ENCODE measurements at places on chromosomes 1 and 21.

DNA sequence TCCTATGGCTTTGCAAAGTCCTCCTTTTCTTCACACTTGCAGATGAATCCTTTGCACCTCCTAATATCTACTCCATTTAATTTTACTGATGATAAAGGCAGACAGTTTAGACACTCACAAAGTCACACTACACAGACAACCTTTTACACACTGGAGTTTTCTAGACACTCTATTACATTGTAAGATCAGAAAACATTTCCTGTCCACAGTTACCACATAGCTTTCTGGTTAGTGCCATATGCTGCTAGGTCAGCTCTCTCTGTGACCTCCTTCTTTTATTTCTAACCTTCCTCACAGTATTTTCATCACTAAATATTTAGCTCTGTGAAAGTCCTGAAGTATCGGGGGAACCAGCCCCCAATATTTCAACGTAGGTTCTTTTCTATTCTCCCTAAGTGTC lies 5.1 kb downstream of the SH2D1B start:
- no peak for DNase-seq

GRCh38 chr1:32917521-32917920 lies 16.3 kb upstream of the TMEM54 start:
- DNase-seq = no peak

DNA sequence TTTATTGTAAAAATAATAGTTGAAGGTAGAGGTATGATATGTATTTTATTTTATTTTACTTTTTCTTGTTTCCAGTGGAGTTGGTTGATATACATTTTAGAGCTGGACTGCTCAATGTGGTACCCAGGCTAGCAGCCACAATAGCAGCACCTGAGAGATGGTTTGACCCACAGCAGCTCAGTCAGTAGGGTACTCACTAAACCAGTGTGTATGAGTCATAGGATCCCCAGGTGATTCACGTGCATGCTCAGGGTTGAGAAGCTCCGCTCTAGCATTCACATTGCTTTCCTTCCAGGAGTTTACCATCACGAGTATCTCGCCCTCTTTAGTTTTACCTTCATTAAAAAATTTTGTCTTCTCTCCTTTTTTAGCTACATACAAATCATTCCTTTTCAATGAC lies 96.0 kb upstream of the PAXBP1 start:
- no peak for DNase-seq

DNA sequence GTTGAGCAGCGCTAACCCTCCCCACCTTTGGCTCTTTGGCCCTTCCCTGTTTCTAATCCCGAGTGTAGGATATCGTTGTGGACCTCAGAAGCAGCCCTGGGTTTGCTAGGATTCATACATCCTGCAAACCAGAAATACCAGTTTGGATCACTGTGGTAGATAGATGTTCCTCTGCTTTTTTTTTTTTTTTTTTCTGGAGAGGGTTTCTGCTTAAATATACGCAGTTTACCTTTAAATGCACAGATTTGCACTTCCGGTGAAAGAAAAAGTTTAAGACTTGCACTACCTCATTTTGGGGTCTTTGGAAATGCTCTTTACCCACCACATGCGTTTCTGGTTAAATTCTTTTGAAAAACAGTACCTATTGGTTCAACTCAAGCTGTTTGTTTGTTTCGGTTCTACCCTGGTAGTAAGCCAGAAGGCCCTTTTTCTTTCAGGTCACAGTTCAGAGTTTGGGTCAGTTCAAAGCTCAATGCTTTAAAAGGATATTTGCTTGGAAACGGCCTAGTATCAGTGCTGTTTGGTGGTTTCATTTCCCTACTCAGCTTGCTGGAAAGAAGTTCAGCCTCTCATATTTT lies 908 bp downstream of the DDI2 start:
- DNase-seq = no peak

DNA sequence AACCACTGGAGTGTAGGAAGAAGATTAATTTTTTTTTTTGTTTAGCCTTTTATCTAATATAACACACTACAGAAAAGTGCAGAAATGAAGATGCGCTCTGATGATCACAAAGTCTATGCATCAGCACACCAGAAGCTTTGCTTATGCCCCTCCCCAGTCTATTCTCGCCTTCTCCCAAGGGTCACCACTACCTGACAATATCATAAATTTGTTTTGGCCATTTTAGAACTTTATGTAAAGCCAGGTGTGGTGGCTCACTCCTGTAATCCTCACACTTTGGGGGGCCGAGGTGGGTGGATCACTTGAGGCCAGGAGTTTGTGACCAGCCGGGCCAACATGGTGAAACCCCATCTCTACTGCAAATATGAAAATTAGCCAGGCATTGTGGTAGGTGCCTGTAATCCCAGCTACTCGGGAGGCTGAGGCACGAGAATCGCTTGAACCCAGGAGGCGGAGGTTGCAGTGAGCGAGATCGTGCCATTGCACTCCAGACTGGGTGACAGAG lies 231.3 kb downstream of the FOXD2 start:
- no peak for DNase-seq

GRCh38 chr1:153380711-153381110 lies 5.3 kb upstream of the S100A12 start:
- DNase-seq = no peak

DNA sequence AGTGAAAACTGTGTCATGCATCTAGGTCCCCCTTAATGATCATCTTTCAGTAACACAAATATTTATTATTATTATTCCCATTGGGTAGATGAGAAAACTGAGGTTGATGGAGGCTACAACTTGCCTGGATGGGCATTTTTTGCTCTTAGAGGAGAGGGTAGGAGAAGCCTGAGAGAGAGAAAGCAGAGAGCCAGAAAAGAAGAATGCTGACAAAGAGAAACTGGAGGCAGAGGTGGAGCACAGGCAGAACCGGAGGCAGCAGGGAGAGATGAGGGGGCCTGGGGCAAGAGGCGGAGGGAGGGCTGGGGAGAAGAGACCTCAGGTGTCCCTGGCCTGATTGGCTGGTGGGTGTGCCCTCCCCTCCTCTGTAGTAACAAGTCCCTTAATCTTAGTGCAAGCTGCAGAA lies 4.1 kb downstream of the BLACAT1 start:
- no peak for DNase-seq

- DNase-seq = no peak
Measured at GRCh38 chr1:165424454-165425216, 20.3 kb downstream of the RXRG start.

DNA sequence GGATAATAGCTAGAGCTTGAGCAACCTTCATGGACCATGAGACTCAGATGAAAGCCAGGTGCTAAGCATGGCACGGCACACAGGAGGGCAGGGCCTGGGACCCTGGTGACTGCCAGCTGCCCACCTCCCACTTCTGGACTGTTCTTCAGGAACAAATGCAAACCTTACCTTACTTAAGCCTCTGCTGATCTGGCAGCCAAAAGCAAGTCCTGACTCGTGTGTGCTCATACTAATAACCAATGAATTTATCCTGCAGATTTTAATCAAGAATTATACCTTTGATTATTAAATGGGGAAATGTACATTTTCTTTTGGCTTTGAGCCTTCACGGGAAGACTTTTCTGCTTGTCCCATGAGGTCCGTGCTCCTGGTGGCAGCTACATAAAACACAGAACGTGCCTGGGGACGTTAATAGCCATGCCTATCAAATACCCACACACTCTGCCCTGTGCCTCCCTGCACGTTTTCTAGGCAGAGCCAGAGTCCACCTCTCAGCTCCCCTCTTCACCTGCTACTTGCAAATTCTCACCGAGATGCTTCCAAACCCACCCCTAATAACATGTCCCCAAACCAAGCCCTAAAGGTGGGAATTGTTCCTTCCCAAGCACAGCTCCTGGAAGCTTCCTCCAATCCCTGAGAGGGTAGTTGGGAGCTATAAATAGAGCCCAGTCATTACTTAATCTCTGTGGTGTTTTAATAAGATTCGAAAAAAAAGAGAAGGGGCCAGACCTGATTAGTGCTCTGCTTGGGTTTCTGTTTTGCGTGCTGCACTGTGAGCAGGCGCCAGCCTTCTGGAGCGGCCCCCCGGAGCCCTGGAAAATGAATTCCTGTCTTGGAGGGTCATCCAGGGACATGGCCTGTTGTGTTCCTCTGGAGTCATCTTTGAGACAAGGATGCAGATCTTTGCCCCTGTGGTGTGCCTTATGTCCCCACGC lies 33.5 kb downstream of the SLC1A7 start:
- DNase-seq = no peak

- DNase-seq = no peak
Measured at GRCh38 chr1:89598450-89599331, 34.2 kb upstream of the LRRC8C start.

GRCh38 chr1:207821464-207822045 lies 69.7 kb downstream of the CD46 start:
- DNase-seq = no peak

DNA sequence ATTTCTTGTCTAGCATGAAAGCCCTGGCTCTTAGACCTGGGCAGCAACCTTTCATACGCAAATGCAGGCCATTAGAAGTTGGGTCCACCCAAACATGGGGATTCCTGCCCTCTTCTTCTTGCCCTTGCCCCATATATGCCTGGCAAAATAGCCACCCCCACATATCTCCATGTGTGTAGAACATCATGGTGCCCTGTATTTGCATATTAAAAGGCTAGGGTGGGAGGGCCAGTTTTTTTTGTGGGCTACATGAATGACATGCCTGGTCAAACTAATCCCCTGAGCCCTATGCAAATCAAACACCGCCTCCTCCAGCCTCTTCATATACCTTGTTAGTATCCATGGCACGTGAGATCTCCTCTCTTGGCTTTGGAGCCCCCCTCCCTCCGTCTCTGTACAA lies 24.7 kb downstream of the MFSD2A start:
- no peak for DNase-seq

GRCh38 chr1:150160964-150161621 lies 11.4 kb downstream of the PLEKHO1 start:
- no peak for DNase-seq

- no peak for DNase-seq
Measured at GRCh38 chr1:188317894-188318293, 1489.1 kb downstream of the PLA2G4A start.

DNA sequence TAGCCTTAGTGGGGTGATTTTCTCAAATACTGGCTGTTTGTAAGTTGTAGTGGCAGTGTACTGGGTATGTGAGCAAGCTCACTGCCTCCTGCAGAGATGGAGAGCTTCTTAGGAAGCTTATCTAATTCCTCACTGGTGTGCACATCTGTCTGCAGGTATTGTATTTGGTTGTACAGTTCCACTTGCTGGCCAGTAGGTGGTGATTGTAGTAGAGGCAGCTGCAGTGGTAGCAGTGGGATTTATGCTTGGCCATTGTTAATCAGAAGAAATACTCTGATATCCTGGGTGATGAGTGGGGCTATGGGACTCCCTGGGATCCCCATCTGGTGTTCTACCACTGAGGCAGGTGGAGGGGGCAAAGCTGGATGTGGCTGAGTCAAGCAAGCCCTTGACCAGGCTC lies 276.1 kb upstream of the SPAG17 start:
- DNase-seq = no peak

DNA sequence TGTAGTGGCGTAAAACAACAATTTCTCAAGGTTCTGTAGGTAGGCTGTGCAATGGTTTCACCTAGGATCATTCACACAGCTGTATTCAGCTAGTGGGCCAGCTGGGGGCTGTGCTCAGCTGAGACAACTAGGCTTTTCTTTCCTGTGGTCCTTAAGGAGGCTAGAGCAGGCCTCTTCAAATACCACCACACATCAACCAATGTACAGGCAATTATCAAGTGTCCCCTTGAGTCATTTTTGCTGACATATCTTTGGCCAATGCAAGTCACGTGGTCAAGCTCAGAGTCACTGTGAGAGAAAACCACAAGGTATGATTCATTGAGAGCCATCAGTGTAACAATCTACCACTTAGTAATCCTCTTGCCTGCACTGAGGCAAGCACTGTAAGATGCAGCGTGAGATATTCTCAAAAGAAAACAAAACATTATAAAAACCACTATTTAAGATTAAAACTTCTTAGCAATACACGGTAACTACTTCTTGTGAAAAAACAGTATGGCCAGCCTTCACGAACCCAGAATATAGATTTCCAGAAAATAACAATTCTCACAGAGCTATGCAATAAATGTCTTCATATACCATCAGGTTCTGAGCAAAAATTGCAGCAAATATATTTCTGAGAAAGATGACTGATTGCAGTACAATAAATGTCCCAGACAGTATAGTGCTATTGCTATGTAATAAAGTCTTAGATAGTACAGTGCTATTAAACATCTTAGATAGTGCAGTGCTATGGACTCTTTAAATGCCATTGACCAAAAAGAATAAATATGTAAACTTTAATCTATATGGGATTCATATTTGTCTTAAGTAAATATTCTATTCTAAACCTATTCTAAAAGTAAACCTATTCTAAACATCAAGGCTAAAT lies 55.3 kb downstream of the NME7 start:
- DNase-seq = peak; percentile 20

GRCh38 chr21:39483917-39484316 lies 32.1 kb downstream of the SH3BGR start:
- no peak for DNase-seq

- no peak for DNase-seq
Measured at GRCh38 chr1:151914076-151914475, 4.8 kb upstream of the THEM4 start.

DNA sequence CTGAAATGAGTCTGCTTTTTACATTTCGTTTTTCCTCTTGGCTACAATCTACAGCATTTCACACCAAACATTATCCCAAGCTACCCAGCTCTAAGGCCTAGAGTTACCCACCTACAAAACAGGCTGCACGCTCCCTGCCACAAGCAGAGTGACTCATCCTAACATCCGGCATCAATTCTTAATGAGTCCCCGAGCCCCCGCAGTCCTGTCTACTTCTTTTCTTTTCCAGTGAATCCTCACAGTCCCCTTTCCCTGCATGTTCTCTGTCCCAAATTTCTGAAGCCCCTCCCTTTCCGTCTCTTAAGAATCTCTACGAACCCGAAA lies 650 bp downstream of the PCNX2 start:
- peak; percentile 14 for DNase-seq

DNA sequence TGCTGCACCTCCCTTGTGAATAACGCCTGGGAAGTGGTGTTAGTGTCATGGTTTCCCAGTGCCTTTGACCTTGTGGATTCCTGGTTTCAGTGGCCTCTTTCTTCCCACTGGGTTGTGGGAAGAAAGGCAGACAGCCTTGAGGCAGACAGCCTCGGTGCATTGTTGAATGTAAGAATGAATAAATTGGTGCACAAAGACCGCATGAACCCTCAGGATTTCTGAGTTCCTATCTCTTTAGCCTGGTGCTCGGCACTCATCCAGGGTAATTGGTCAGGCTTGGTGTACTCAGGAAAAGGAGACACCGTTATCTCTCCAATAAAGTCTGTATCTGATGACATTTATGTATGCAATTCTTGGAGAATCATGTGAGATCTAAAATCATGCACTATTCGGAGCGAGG lies 5.1 kb downstream of the ZNF362 start:
- no peak for DNase-seq

DNA sequence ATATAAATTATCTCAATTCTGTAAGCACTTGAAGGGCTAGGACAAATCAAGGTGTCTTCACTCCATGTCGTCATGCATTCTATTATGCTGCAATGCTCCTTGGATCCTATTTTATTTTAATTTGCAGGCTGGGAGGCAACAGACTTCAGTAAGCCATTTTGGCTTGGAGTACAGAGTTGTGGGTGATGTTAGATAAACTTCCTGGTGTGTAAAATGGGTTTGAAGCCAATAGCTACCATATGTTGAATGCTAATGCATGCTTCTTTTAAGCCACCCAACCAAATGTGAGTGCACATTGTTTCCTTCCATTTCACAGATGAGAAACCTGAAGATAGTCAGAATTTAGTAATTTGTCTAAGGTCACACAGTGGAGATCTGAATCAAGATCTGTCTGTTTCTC lies 482.8 kb downstream of the DISC1 start:
- no peak for DNase-seq

GRCh38 chr21:27715131-27715530 lies 748.2 kb upstream of the ADAMTS5 start:
- no peak for DNase-seq

Measured in stimulated activated CD8-positive, alpha-beta memory T cell treated with anti-CD3 and anti-CD28 coated beads, Interleukin-7, amount 100 ng/mL, for 1 hour (primary cell).